Kidney epithelial cell (primary cell): ENCODE measurements at places on chromosomes 1 and 21.

DNA sequence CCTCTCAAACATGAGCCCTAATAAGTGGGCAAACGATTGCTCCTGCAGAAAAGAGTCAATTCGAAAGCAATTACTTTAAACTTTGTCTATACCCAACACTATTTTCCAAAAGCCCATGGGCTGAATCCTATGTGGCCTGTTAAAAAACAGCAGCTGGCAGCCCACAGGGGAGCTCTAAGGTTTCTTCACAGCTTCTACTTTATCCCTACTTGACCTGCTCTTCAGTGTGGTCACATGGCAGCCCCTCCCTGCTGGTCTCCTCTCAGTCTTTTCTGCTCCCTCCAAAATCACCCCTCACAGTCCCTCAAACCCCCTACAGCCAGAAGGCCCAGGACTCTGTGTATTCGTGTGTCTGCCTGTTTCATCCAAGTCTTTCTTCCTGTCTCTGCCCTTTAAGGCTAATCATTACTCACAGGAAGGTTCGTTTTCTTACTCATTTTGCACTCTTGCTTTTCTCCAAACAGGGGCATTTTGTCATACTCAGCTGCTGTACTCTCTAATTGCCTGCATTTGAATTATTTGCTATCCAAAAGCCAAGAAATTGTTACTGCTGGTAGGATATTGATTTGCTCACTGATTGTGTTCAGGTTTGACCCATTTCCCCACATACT lies 62.4 kb upstream of the FAM3B start:
- no peak for DNase-seq

- no peak for DNase-seq
Observed at GRCh38 chr1:228085287-228085951, 2.9 kb downstream of the ARF1 start.

GRCh38 chr21:39675993-39676661 lies 63.4 kb downstream of the B3GALT5 start:
- peak; percentile 91 for DNase-seq

- no peak for DNase-seq
Observed at GRCh38 chr1:180524915-180525714, 22.7 kb upstream of the ACBD6 start.

DNA sequence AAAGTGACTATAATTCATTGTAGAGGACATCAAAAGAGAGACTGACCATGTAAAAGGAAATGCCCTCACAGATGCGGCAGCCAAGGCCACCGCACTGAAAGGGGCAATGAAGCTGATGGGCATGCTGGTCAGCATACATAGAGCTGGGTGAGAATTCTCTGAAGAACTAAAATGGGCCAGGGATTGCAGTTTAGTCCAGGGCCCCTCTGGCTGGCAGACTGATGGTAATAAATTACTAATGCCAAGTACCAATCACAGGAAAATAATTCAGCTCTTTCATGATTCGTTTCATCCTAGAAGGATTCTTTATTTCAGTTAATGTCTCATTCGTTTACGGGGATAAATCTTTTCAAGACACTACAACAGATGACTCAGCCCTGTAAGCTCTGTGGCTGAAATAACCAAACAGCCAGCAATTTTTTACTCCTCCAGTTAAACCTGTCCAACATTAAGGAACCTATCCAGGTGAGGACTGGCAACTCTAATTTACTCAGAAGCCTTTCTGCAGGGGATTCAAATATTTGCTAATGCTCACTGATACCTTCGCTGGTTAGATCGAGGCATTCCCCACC lies 56.9 kb upstream of the MAP1LC3C start:
- no peak for DNase-seq

DNA sequence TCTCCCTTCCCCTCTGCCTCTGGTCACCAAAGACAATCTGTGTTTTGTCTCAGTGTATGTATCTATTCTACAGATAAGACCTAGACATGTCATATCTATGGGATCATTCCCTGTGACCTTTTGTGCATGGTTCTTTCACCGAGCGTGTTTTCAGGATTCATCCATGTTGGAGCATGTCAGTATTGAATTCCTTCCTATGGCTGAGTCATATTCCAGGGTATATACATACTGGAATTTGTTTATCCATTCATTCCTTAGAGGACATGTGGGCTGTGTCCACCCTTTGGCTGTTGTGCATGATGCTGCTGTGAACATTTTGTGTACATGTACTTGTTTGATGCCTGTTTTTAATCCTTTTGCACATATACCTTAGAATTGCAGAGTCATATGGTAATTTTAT lies 69.9 kb downstream of the NFASC start:
- DNase-seq = no peak

DNA sequence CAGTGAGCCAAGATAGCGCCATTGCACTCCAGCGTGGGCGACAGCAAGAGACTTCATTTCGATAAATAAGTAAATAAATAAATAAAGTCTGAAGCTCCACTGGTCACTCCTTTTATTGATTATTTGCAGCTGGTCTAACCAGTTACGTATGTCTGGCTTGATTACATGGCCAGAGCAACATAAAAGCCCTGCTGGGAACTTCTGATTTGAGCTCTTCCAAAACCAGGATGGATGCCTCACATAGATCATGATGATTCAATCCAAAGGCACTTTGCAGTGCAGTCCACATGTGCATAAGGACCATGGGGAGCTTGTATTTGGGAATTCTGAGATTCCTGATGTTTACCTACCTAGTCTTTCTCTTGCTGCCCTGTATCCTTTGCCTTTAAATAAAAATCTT lies 24.0 kb downstream of the NSUN4 start:
- no peak for DNase-seq

DNA sequence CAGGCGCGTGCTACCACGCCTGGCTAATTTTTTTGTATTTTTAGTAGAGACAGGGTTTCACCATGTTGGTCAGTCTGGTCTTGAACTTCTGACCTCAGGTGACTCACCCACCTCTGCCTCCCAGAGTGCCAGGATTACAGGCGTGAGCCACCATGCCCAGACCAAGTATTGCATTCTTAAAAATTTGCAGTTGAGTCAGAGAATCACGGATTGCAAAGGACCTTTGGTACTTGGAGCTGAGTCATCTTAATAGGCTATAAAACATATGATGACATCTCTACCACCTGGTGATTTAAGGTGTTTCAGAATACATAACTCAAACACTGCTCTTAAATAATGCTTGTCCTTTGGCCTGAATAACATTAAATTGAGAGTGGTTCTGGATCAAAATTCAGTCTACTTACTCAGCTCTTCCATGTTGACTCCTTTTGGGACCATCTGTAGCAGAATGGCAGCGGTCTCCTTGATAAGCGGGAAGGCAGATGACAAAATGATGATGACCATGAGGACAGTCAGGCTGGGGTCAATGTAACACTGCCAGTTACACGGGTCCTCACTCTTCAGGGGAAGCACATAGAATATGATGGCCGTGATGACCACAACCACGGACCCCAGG lies 10.4 kb downstream of the SLC30A10 start:
- DNase-seq = no peak

- no peak for DNase-seq
Observed at GRCh38 chr1:2932671-2933350, 88.5 kb upstream of the ACTRT2 start.
